Stimulated activated CD4-positive, alpha-beta T cell treated with anti-CD3 and anti-CD28 coated beads, Interleukin-12 subunit alpha, Interleukin-12 subunit beta, amount 100 ng/mL, for 24 hours (primary cell): ENCODE measurements at places on chromosomes 1 and 21.

GRCh38 chr1:25799935-25800702, at the start of gene SELENON:
Gene SELENON (plus strand): TSS chr1:25800193. CDS start chr1:25800231, 38 bp downstream.
- DNase-seq: no peak

DNA sequence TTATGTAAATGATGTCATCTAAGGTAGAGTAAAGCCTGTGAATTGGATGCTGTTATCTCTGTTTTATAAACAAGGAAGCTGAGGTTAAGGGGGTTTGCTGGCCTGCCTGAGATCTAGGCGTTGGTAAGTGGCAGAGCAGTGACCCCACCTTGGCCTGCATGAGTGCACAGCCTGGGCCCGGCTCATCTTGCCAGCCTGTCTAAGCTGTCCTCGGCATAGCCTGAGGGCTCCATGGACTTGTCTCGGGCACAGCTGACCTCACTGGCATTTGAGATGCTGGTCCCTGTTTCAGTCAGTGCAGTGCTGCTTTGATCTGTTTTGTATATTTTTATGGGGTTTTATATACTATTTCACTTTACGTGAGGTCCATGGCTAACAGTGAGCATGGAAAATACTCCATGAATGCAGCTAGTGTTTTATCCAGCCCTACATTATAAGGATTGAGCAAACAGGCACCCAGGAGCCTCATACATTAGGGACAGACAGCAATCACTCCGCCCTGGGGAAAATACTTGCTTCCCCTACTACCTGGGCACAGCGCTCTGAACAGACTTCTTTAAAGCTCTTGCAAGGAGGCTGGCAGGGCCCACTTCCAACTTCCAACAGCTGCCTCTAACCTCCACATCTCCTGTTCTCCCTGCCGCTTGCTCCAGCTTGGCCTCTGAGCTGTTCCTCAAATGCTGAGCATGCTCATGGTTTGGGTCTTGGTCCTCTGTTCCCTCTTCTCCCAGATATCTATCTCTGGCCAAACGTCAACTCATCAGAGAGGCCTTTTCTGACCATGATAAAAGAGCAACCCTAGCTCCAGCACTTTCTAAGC, 150.6 kb upstream of the HMGB4 start:
- DNase-seq: no peak

DNA sequence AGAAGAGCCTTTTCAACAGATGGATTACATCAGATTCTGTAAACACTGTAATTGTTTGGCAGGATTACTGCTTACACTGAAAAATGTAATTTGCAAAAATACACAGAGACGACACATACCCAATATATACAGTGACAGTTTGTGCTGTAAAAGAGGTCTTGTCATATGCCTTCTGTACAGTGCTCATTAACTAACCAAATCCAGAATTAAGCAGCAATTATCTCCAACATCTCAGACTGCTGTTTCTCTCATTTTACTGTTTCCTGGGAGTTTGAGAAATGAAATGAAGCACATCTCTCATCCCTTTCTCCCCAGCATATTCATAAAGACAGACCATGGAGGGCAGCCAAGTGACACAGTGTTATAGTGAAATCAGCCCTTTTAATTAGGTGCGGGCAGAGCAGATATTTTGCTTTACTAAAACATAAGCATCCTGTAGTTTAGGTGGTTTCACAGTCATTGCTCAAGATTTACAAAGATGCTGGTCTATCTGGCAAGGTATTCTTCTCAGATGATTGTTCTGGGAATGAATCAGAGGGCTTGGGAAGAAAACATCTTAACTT, 618.4 kb upstream of the USP24 start:
- DNase-seq: no peak

DNA sequence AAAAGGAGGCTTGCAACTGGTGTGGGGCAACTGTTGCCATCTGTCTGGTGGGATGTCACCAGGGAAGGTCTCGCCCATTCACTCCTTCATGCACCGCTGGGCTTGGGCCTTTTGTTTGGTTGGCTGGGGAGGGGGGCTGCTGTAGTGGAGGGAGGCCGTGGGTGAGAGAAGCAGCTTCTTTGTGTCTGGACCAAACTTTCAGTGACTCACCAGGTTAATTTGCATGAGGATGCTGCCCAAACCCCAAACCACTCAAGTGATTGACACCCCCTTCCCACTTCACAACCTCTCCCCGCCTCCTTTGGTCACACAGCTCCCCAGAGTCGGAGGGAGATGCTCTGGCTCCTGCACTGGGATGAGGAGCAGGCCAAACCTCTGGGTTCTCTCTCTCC, 19.7 kb downstream of the BTG2 start:
- DNase-seq: no peak

GRCh38 chr1:55588309-55588708, 373.1 kb upstream of the USP24 start:
- DNase-seq: no peak

GRCh38 chr1:83912876-83913275, 86.1 kb downstream of the TTLL7 start:
- DNase-seq: no peak
